ENCODE measurements at places on chromosomes 7 and 10.
A peak's percentile ranks its signal among the peaks of the same experiment; 100 is the strongest.

DNA sequence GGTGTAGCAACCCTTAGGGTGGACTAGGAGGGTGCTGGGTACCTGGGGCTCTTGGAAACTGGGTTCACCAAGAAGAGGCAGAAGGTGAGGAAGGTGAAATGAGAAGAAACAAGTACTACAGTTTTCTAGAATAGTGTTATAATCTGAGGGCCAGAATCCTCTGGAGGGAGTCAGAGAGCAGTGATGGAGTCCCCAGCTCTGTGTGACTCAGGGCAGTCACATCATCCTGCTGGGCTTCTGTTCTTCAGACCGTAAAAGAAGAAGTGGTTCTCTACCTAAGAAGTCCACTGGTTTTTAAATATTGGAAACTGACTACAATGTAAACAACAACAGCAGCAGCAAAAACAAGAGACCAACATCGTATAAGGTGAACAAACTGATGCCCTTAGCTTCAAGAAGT is 197.3 kb downstream of the PRPF18 start:
- no peak for DNase-seq

- DNase-seq, result no peak
These were observed 128.4 kb upstream of the FZD1 start for GRCh38 chr7:91135703-91136430.

DNA sequence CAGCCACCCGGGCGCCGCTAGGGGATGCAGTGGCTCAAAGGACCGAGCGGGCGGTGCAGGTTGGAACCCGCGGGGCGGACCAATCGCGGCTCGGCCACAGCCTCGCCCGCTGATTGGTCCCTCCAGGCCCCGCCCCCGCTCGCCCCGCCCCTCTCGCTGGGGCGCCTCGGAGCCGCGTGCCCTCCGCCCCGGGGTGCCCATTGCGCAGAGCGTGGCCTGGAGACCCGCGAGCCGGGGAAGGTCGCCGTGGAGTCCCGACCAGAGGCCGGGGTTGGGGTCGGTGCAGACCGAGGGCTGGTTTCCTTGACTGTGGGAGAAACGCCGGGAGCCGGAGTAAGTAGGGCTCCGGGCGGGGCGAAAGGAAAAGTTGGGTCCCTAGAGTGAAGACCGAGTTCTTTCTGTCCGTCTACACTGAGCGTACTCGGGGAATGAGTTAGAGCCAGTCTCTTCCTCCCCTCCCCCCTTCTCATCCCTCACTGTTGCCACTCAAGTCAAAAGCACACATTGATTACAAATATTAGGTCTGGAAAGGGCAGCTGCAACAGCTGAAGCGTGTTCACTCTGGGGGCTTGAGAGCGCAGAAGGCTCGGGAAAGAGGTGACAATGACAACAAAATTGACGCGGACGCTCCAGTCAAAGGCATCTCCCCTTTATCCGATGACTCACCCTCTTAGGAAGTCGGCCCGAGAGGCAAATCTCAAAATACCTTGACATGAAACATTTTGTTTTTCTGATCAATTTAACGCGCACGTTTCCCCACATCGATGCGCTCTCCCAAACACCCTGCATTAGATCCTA is 843 bp upstream of the GATA3 start:
- DNase-seq, result peak; percentile 96

DNA sequence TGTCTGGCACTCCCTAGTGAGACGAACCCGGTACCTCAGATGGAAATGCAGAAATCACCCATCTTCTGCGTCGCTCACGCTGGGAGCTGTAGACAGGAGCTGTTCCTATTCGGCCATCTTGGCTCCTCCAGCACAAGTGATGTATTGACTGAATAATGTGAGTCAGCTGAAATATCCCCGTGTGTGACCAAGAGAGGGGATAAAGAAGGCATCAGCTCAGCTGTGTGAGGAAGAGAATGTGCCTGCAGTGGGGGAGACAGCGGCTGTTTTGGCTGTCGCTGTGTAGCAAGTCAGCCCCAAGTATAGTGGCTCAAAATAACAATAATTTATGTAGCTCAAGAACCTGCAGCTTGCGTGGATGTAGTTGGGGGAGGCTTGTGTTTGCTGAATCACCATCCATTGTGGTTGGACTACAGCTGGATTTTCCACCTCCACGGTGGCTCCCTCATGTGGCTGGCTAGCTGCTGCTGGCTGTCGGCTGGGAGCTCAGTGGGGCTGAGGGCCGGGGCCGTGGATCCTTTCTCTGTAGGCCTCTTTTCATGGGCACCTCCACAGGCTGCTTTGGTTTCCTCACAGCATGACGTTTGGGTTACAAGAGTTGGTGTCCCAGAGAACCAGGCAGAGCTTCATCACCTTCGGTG is 434.5 kb downstream of the CCSER2 start:
- DNase-seq, result no peak

DNA sequence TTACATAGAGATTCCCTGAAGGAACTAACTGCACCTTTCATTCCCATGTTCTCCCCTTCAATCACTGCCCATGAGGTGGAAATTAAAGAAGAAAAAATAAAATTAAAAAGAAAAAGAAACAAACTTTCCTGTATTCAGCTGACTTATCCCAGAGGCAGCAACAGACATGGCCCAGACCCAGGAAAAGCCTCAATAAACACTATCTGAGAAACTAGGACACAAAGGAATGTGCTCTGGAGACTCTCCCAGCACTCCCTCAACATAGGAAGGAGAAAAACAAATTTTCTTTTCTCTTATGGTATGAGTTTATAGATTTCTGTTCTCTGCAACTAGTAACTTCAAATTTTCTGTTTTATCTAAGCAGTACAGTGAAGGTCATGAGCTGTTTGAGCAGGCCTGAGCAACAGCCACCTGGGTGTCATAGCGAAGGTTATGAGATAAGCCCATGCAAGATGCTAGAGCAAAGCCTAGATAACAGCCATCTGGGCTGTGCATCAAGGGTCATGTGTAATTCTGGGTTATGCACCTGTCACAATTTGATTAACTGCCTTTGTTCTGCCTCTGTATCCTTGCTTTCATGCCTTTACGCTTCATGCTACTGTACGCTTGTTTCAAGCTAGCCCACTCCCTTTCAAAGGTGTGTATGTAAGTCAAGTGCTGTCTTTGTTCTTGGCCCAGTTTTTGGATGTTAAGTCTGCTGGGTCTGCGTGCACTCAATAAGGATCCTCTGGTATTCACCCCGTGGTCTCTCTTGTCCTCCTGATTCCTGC is 11.0 kb upstream of the OR6B1 start:
- DNase-seq, result no peak

GRCh38 chr10:124998624-124999291 is 56.8 kb downstream of the ZRANB1 start:
- DNase-seq, result no peak

DNA sequence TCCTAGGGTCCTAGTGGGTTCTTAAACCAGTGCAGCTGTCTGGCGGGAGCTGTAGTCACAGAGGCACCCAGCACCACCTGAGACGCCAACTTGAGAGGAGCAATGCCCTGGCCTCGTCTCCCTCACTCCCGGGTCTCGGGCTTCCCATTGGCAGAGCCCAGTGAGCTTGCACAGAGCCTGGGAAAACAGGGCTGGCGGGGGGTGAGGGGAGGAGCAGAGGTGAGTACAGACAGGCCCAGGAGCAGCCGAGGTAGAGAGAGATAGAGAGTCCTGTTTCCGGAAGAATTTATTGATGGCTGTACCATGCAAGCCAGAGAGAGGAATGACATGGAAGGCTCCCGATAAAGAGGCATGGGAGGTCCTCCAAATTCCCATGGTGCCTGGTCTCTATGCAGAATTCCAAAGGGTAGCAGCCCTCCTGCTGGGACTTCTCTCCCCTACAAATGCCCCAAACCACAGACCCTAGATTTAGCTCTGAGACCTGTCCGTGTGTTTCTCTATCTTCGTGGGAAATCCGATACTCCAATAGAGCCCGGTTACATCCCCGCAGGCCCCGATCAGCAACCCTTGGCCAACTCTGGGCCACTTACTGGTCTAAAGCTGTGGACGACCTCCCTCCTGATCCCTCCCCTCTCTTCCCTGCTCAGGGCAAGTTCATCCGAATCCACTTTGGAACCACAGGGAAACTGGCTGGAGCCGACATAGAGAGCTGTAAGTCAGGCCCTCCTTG is 20.3 kb upstream of the MYH16 start:
- no peak for DNase-seq

DNA sequence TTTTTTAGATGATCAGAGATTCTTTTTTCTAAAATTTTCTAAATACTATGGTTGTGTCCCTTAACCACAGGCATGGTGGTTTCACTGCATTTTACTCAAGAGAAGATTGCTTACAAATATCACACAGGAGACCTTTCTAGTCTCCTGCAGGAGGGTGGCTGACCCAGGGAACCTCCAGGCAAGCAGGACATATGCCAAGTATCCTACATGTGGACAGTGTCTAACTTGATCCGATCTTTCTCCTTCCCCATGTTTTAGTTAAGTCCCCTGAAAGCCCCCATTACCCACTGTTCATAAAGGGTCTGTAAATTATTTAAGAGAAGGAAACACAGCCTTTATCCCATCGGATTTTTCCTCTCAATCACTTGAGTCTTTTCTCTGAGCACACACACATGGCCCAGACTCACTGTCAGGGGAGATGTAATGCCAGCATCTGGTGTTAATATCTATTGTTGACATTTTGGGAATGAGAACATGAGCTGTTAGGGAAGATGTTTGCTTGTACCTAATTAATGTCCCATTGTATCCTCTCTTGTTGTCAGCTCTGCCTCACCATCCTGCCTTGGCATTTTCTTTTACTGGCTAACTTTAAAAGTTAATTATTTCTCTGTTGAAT is 755.2 kb downstream of the AUTS2 start:
- no peak for DNase-seq

GRCh38 chr10:125263551-125263950 is 103.2 kb upstream of the CTBP2 start:
- no peak for DNase-seq

GRCh38 chr10:119782981-119783664 is 57.3 kb downstream of the INPP5F start:
- no peak for DNase-seq

- DNase-seq, result no peak
These were observed 11.2 kb upstream of the EEPD1 start for GRCh38 chr7:36141850-36142249.

DNA sequence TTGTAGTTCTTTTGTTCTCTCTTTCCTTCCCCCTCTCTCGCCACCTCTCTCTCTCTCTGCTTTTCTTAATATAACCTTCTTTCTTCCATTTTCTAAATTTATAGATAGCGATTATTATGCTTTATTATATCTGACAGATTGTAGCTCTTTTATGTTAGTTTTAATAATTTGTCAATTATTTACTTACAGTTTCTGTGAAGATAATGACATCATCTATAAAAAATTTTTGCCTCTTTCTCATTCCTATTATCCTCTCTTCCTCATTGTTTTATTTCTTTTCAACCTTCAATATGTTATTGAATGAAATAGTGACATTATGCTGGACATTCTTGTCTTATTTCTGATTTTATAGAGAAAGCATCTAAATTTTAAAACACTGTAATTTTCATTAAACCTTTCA is 469.6 kb upstream of the NRG3 start:
- DNase-seq, result no peak

DNA sequence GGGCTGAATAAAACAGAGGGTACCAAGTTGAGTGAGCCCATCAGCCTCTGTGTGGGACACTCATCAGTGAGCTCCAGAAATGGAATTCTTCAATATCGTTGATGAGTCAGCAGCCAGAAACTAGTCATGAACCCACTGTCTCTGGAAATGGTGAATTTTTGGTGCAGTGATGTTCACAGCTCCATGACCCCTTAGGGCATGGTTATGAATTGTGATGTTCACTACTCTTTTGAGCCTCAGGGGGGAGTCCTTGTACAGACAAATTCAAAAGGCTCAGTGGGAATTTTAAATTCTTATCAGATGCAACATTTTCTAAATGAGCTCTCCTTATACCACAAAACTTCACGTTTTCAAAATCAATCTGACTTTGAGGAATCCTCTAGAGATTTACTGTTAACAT is 335.7 kb downstream of the PHTF2 start:
- no peak for DNase-seq

DNA sequence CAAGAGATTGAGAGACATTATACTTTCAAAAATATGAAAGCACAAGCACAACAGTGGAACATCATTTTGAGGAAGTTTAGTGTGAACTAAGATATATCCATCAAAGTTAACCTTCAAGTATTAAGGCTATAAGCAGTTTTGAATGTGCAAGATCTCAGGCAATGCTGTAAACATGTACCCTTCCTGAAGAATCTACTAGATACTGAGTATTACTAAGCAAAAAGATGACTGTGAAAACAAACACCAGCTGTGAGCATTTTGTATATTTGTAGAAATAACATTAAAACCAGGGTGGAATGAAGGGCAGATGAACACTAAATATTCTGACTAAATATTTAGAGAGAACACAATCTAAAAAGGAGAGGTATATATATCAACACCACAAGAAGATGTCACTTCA is 41.3 kb upstream of the ADRA2A start:
- no peak for DNase-seq

- no peak for DNase-seq
These were observed 24.2 kb downstream of the TRIM8 start for GRCh38 chr10:102668326-102669107.

- no peak for DNase-seq
These were observed 16.0 kb downstream of the PPP1R9A start for GRCh38 chr7:94923412-94923811.

GRCh38 chr10:69684020-69684980 is 54.3 kb downstream of the FAM241B start:
- no peak for DNase-seq

GRCh38 chr10:132912713-132913558 is 29.4 kb downstream of the CFAP46 start:
- DNase-seq, result no peak

DNA sequence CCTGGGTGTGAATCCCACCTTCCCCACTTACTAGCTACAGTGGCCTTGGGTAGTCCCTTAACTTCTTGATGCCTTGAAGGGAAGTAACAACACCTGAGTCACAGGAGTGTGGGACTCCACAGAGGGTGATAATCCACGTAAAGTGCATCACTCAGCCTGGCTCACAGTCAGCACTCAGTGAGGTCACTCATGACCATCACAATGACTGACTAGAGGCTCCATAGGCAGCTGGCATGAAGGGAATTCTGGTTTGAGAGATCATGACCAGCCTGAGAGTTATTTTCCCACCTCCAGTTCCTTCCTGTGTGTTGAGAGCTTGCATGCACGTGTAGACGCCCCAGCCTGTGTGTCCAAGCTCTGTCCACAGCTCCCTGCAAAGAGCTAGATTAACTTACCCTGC is 34.8 kb downstream of the NEUROG3 start:
- no peak for DNase-seq

- DNase-seq, result no peak
These were observed at the start of gene AQP1 for GRCh38 chr7:30911561-30911969. AQP1 (plus strand) TSS chr7:30911853; CDS start chr7:30911910, 57 bp downstream.
